ENCODE measurements at places on chromosomes 13 and 19.

GRCh38 chr19:34201133-34201532 is 28.8 kb downstream of the LSM14A start:
- no peak for DNase-seq

GRCh38 chr19:48123907-48124651 is 13.5 kb upstream of the PLA2G4C start:
- DNase-seq, result no peak

DNA sequence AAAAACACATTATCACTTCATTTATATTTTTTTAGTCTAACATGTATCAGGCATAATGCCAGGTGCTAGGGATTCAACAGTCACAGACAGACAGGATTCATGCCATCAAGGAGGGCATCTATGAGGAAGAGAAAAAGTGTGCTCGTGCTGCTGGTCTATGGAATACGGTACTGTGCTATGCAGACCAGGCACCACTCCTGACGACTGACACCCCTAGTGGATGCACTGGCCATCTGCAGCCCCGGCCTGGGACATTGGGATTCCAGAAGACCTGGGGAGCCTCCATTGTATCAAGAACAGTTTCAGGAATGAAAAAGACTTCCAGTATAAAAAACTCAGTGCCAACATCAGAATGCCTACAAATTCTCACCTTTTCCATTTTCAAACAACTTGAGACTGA is 94.0 kb downstream of the KLF12 start:
- DNase-seq, result no peak

GRCh38 chr13:51047434-51048165 is 63.5 kb downstream of the C13orf42 start:
- DNase-seq, result no peak

GRCh38 chr19:11729586-11729985 is 9.2 kb downstream of the ZNF823 start:
- DNase-seq, result no peak

GRCh38 chr13:31050486-31051400 is 111.0 kb downstream of the HSPH1 start:
- no peak for DNase-seq

- no peak for DNase-seq
These were observed 8.4 kb downstream of the CEACAM21 start for GRCh38 chr19:41584260-41584810.

DNA sequence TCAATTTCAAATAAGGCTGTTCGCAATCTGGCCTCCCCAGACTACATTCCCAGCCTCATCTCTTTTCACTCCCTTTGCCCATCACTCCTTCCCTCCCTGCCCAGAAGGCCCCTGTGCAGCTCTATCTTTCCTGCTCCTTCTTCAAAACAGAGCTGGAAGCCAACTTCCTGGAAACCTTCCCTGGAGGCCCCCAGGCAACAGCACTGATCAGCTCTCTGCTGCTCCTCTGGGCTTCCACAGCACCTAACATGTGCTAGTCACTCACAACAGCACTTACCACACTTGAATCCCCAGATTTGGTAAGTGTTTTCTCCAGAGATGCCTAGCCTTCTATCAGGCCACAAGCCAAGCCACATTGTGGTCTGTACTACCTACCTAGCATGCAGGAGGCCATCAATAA is 9.5 kb downstream of the SMAD9 start:
- DNase-seq, result no peak

- no peak for DNase-seq
These were observed 13.7 kb upstream of the SMARCA4 start for GRCh38 chr19:10946958-10947657.

GRCh38 chr19:58469241-58470013 is 2.5 kb downstream of the ZNF324 start:
- DNase-seq, result no peak

DNA sequence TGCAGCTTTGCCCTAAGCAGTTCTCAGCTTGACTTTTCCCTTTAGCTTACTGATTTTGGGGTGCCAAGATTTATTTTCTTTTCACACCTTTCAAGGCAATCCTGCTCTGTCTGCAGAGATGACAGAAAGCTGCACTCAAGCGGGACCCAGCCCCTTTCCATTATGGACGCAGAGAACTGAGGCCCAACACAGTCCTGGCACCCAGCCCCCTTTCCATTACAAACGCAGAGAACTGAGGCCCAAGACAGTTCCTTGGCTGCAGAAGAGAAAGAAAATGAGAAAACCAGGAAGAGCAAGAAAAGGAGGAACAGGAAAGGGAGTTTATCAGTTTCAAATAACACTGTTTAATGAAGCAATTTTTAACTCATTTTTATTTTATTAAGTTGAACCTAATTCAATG is 36.8 kb upstream of the ATP11A start:
- DNase-seq, result no peak

GRCh38 chr13:29849731-29850212 is 645 bp downstream of the UBL3 start:
- peak; percentile 75 for DNase-seq

- DNase-seq, result no peak
These were observed 31.4 kb downstream of the NFIX start for GRCh38 chr19:13026462-13027370.

DNA sequence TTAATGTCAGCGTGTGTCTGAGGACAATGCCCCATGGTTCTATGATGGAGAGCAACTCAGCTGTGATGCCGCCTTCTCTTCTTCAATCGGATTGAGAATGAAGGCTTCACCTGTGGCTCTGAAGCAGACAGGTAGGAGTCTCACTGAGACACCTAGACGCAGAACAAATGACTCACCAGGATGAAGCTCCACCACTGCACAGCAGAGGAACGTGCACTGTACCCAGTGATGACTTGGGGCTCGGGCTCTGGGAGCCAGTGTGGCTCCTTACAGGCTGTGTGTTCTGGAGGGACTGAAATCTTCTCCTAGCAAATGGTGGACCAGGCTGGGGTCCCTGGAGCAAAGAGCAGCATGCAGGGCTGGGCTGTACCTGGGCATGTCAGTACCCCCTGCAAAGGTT is 44.0 kb downstream of the CCDC70 start:
- no peak for DNase-seq

GRCh38 chr13:64186503-64187250 is 2771.0 kb upstream of the PCDH20 start:
- no peak for DNase-seq

DNA sequence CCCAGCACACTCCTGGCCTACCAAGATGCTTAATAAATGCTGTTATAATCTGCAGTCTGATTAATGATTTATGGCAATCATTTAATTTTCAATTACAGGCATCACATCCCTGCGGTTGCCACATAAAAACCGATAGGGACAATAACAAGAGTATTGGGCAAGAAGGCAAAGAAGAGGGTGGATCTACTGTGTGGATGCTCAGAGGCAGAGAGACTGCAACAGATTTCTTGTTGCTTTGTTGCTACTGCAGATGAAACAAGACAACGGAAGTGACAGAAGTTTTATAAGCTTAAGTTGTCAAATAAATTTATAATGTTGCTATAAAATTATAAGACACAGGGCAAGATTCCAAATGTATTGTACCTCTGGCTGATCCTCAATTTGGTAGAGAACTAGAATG is 154.8 kb downstream of the ABCC4 start:
- no peak for DNase-seq

DNA sequence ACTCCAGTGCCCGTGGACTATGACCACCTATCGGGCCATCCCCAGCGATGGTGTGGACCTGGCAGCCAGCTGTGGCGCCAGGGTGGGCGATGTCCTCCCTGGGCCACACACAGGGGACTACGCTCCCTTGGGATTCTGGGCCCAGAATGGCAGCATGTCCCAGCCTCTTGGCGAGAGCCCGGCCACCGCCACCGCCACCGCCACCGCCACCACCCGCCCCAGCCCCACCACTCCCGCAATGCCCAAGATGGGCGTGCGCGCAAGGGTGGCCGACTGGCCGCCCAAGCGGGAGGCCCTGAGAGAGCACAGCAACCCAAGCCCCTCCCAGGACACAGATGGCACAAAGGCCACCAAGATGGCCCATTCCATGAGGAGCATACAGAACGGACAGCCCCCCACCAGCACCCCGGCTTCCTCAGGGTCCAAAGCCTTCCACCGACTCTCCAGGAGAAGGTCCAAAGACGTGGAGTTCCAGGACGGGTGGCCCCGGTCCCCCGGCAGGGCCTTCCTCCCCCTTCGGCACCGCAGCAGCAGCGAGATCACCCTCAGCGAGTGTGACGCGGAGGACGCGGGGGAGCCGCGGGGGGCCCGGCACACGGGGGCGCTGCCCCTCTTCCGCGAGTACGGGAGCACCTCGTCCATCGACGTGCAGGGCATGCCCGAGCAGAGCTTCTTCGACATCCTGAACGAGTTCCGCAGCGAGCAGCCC is 142.3 kb downstream of the DPF1 start:
- DNase-seq, result no peak

DNA sequence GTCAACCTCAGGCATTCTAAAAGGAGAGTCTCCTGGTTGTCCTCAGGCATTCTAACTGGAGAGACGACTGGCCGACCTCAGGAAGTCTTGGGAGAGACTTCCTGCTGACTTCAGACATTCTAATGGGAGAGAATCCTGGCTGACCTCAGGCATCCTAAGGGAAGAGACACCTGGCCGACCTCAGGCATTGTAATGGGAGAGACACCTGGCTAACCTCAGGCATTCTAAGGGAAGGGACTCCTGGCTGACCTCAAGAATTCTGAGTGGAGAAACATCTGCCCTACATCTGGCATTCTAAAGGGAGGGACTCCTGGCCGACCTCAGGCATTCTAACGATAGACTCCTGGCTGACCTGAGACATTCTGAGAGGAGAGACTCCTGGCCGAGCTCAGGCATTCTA is 1353.3 kb downstream of the UQCRFS1 start:
- no peak for DNase-seq

GRCh38 chr13:97932647-97933046 is 20.8 kb upstream of the IPO5 start:
- DNase-seq, result no peak

- no peak for DNase-seq
These were observed 51.5 kb downstream of the BICRA start for GRCh38 chr19:47660435-47660832.

- no peak for DNase-seq
These were observed 21.8 kb downstream of the HCN2 start for GRCh38 chr19:611481-611868.

- no peak for DNase-seq
These were observed 769.9 kb upstream of the SLITRK6 start for GRCh38 chr13:86569119-86569518.

DNA sequence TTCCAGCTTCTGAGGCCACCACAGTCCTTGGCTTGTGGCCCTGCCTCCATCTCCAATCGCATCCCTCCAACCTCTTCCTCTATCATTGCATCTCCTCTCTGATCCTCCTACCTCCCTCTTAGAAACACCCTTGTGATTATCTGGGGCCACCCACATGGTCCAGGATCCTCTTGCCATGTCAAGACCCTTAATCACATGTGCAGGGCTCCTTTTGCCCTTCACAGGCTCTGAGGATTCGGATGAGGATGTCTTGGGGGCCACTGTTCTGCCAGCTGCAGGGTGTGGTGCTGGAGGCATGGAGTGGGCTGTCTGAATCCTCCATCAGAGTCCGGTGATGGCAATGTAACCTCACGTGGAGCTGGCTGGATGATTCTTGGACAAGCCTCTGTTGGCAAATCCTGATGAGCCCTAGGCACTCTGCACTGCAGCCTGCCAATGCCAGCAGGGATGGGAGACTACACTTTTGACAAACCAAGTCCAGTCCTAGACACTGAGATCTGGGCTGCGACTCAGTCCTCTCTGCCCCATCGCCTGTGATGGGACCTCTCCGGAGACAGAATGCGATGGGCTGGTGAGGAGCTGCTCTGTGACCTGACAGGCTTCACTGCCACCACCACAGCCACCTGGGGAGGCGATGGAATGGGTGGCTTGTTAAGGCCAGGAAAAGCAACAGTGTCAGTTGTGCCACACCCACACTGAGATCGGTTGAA is 61.2 kb downstream of the CCDC70 start:
- no peak for DNase-seq

DNA sequence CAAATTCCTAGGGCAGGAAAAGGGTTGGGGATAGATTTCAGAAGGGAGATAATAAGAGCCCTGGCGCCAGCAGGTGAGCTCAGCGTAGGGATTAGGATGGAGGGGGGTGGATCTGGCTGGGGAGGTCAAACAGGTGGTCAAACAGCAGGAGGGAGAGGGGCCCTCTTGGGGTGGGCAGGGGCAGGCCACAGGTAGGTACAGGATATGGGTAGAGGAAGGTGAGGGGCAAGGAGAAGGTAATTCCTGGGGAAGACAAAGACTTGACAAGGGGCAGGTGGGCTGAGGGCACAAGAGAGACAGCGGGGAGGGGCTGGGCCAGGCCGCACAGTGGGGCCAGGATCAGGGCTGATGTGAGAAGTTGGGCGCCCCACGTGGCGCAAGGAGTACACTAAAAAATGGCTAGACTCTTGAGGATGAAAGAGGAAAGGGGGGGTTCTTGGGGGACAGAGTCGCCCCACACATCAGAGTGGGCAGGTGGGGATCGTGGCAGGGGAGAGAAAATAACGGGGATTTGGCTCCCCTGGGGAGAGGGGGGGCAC is 713 bp downstream of the KRI1 start:
- no peak for DNase-seq

GRCh38 chr13:33728271-33729037 is 89.5 kb upstream of the RFC3 start:
- DNase-seq, result no peak

GRCh38 chr13:50366488-50367174 is 351.4 kb downstream of the KCNRG start:
- DNase-seq, result no peak

Data from nucleus accumbens (tissue), 56 donors.